ENCODE measurements at places on chromosomes 2 and 18.

- no peak for DNase-seq
Measured at GRCh38 chr2:104332731-104333130, 521.2 kb upstream of the POU3F3 start.

- no peak for DNase-seq
Measured at GRCh38 chr2:174683392-174683759, 80.9 kb downstream of the CHRNA1 start.

DNA sequence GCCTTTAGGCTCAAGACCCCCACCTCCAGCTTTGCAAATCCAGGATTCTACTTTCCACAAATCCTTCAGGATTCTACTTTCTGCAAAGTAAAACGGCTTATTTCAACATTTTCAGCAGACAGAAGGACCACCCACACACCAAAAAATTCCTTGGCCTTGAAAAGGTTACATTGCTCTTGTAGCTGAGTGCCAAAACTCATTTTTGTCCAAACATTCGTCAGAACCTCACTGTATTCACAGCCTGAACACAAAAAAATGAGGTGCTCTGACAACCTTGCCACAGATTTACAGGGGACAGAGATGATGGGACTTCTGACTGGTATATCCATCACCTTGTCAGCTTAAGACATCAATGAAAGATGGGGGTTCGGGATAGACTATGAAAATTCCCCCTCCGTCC, 63.0 kb upstream of the COX7A2L start:
- DNase-seq: no peak

DNA sequence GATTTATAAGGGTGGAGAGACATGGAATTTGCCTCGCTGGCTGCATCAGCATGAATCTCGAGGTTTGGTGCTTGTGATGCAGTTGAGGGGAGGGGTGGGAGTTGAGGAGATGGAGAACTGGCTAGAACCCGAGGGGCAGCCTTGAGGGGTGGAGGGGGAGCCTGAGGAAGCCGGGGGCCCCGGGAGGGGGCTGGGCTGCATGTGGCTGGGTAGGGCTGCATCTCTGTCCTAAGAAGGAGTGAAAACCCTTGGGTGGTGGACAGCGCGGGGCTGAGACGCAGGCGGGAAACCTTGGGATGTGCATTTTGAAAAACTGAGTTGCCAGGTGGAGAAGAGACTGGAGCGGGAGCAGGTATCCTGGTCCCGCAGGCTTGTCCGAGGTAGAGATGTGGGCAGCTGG, 64.2 kb downstream of the SNTG2 start:
- no peak for DNase-seq

- DNase-seq: no peak
Measured at GRCh38 chr2:147636886-147637285, 207.9 kb upstream of the ACVR2A start.

- no peak for DNase-seq
Measured at GRCh38 chr2:192379736-192380135, 185.0 kb upstream of the TMEFF2 start.

DNA sequence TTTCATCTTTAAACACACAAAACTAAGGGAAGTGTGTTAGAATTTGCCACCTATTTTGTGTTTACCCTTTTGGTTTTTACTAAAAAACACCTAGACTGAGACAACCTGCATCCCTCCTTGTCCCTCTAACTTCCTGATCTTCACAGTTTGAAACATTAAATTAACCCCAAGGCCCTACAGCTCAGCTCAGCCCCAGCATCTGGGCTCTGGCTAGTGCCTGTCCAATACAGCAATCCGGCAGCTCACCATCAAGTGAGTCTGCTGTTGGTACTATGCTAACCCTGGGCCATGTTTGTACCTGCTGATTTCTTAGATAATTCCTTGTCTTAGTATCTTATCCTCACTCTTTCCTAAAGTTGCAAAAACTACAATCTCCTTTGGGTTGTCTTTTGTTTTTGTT, 162.4 kb downstream of the DSEL start:
- no peak for DNase-seq

DNA sequence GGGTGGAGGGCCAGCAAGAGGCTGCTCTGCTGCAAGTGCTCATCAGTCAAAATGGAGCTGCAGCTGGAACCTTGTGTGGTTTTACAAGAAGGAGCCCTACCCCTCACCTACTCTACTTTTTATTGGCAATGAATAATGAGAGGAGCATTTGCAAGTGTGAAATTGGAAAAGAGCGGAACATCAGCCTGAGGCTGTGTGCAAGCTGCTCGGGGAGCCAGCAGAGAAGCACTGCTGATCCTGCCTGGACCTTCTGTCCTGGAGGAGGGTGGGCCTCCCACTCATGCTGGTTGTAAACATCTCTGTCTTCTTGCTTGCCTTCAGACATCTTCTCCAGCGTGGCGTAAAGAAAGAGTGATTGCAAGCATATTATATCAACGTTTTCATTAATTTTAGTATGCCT, 256.2 kb downstream of the DLGAP1 start:
- DNase-seq: no peak

DNA sequence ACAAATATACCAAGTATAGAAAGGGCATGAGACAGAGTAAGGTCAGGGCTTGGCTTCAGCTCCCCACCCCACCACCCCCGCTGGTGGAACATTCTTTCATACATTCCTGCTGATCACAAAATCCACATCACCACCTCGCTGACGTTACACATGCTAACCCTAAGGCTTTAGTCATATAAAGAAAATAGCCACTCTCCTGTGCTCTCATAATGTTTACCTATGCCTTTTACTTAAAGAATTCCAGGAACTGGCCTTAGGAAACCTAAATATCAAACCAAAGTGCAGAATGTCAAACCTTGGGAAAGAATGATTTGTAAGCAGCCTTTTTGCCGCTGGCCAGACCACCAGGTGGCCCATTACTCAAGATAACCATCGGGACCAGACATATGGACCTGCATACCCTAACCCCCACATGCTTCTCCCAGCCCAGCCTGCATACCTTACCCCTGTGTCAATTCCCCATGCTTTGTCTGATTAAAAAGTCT, 136.3 kb upstream of the SLC39A10 start:
- DNase-seq: no peak

DNA sequence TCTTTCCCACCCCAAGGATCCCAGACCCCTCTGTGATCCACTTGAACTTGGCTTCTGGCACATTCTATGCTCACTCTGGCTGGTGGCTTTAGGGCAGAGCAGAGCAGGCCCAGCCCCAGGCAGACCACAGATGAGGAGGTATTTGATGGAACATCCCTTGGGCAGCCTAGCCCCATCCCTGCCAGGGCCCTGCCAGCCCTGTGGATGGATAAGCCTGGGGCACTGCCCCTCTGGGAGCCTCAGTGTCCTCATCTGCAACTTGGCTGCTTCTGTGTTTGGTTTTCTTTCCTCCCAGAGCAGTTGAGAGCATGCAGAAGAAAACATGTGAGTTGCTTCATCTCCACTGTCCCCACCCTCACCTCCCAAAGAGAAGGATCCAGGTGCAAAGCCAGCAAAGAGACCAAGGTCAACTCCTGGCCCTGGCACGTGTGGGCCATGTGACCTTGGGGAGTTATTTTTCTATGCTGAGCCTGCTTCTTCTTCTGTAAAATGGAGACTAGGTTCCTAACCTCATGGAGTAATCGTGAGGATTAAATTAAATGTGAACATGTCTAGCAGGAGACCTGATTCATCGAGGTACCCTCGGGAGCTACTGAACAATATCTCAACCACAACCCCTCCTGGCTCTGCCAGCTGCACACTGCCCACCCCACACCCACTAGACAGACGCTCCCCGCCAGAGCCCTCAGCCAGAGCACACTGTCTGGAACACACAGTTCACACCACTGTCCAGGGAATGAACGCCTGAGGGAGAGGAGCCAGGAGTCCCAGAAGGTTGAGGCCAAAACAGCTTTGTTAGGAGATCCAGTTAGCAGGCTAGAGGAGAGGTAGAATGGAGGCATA, 14.6 kb upstream of the TNS1 start:
- no peak for DNase-seq

GRCh38 chr18:2636126-2636631, 19.3 kb upstream of the SMCHD1 start:
- no peak for DNase-seq

- no peak for DNase-seq
Measured at GRCh38 chr2:19933351-19933981, 31.7 kb upstream of the TTC32 start.

GRCh38 chr2:49693961-49694360, 539.6 kb upstream of the FSHR start:
- DNase-seq: no peak

DNA sequence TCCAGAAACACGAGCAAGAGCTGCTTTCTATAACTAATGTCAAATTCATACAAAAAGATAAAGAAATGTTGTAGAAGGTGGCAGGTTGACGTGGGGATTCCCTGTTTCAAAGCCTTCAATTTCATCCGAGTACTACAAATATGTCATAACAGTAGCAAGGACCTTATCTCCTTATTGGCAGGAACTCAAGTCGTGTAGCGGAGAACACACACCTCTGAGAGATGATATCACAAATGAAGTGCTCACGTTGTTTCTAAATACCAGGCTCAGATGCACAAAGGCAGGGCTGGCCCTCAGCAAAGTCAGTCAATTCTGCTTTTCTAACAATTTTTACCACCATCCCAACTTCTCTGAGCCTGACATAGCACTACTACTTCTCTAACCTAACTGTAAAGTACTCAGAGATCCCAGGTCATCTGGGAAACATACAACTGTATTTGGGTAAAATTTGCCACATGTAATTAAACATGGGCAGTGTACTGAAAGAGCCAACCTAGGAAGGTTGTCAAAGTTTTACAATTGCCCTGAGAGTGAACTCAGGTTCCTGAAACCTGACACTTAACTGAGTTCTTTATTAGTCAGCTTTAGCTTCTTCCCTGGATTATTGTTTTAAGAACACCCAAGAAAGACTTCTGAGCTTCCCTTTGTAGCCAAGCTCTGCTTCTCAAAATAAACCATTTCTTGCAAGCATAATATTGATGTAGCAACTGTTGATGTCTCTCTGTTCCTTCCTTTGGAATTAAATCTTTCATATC, 813.7 kb upstream of the ACVR2A start:
- DNase-seq: no peak

DNA sequence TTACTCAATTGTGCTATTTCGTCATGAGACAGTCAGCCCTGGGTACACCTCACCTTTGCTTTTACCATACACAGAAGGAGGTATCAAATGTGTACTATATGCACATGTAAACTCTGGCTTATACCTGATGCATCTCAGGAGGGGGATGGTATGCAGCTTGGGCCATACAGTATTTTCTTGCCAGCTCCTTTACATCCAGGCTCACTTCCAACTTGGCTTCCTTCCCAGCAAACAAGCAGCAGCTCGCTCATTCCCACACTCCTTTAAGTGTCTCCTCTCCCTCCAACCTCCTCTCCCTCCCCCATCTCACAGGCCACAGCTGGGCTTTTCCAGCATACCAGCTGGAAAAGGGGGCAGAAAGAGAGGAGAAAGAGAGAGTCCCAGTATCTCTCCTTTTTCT, 9.6 kb downstream of the MARCHF4 start:
- DNase-seq: no peak

DNA sequence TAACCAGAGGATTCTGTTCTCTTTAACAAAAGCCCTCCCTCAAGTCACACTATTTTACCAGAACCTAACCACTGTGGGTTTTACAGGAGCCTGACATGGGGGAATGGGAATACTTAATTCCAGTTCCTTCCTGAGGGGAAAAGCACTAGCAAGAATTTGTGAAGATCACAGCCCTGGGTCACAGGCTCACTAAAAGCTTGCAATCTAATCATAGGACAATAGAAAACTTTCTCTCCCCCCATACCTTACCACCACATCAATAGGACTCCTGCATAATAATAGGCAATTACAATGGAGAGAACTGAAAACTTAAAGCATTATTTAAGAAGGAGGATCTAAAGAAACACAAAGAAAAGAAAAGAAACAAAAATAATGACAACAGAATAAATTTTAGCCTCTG, 225.8 kb upstream of the ZNF804A start:
- DNase-seq: no peak

DNA sequence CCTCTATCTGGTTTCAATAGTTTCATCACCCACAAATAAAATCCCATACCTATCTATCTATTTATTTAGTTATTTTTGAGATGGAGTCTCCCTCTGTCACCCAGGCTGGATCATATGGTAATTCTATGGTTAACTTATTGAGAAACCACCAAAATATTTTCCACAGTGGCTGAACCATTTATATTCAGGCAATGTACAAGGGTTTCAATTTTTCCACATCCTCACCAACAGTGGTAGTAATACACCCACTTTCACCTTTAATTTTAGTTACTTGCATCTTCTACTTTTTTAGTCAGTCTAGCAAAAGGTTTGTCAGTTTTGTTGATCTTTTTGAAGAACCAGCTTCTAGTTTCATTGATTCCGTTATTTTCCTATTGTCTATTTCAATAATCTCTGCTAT, 46.1 kb upstream of the PHLPP1 start:
- no peak for DNase-seq

DNA sequence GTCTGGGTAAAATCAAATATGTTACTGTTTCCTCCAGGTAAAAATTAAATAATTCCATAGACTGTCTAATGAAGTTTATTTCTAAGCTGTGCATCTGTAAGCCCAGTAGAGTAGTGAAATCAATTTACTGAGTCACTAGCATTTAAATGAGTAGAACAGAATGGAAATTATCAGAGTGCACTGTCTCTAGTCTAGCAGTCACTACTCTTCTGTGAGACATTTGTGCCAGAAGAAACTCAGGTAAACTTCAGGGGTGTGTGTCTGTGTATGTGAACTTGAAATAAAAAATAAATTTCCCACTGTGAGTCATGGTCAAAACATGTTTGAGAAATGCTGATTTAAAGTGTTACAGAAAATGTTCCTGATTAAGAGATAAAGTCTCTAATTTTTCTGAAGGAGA, 146.4 kb downstream of the RIF1 start:
- no peak for DNase-seq

DNA sequence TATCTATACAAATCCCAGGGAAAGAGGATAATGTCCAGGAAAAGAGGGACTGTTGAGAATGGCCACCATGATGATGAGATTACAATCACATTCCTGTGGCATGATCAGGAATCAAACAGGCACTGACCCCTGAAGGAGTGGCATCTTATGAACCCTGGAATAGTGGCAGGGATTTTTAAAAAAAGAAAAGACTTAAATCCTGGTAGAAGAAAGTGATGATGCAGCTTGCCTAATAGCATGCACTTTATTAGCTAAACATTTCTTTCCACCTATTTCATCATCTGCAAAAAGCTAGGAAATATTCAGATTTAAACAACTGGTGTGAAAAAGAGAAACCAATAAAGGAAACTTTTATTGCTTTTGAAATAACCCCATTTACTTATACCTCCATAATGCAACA, 87.2 kb upstream of the FSHR start:
- no peak for DNase-seq
